Spleen (tissue), 13 donors: ENCODE measurements at places on chromosomes 1 and 21. TPM values are rescaled to one million over a fixed set of nuclear protein-coding genes. Genes with fewer than 3 reads are reported as not detected.

DNA sequence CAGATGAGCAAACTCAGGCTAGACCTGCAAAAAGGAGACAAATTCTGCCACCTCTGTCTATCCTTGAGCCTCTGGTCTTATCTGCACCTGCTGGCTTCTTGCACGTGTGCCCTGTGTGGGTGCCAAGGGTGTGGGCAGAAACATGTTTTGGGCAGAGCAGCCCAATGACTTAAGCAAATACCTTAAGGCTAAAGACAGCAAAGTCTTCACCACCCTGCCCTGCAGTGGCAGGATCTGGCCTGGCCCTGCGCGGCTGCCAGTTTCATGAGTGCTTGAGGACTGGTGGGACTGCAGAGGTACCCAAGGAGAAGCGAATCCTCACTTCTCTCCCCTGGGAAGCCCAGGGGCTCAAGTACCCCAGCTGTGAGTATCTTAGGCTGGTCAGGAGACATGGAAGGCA lies 3.8 kb upstream of the SLC26A9 start:
- DNase-seq = no peak

DNA sequence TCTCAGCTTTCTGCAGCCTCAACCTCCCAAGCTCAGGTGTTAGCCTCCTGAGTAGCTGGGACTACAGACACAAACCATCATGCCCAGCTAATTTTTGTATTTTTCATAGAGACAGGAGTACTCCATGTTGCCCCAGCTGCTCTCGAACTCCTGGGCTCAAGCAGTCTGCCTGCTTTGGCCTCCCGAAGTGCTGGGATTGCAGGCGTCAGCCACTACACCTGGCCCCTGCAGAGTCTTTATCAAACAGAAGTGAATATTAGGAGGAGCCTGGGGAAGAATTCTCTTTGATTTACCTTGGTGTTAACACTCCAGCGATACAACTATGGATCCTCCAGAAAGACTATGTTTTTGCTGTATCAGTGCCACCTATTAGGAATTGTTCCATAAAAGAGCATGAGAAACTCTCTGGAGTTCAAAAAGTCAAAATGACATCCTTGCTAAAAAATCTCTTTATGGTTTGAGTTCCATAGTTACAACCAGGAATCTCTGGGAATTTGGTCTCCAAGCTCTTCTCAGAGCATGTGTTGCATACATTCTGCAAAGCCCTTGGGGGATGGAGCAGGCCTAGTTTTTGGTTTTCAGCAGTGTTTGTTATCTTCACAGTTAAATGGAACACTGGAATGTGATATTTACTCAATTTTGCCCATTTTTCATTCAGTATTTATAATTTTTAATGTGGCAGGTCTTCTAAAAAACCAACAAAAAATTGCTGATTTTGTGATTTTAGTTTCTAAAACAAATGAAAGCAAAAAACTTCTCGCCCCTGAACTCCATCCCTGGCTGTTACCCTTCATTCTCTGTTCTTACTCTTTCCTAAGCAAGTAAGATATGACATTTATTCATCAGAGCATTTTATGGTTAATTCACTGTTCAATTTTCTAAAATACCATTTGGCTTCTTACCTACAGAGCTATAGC lies 77.3 kb downstream of the OLFML2B start:
- no peak for DNase-seq

- peak; percentile 51 for DNase-seq
Measured at GRCh38 chr21:44726826-44727225, 15.5 kb upstream of the TSPEAR start.

The PPM1J gene
- 1.3 TPM for polyA plus RNA-seq

- DNase-seq = no peak
Measured at GRCh38 chr1:65965112-65965996, 172.7 kb downstream of the PDE4B start.

- DNase-seq = no peak
Measured at GRCh38 chr1:204885790-204886189, 15.1 kb downstream of the NFASC start.

The ZNF593OS gene
- polyA plus RNA-seq = 0.43 TPM

The KRTAP7-1 gene
- not detected for polyA plus RNA-seq

GRCh38 chr1:247347477-247348222 lies 16.0 kb upstream of the ZNF496 start:
- no peak for DNase-seq

DNA sequence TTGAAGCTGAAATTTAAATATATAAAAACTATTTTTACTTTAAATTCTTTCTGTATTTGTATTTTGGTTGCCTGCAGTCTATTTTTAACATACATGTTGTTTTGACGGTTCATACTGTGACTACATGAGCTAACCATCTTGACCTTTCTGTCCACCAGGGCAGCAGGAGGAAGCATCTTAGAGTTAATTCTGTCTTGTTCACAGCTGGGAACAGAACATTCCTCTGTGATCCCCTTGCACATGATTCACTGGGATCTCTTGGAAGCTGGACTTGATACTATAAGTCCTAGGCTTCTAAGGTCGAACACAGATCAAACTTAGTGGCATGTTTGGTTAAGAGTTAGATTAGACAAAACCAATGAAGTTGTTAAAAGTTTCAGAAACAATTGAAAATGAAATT lies 99.7 kb downstream of the NFIA start:
- DNase-seq = no peak

GRCh38 chr1:86169625-86170024 lies 13.1 kb upstream of the COL24A1 start:
- no peak for DNase-seq

The LCE3E gene
- not detected for polyA plus RNA-seq

GRCh38 chr1:31101147-31101502 lies 35.6 kb upstream of the PUM1 start:
- no peak for DNase-seq

DNA sequence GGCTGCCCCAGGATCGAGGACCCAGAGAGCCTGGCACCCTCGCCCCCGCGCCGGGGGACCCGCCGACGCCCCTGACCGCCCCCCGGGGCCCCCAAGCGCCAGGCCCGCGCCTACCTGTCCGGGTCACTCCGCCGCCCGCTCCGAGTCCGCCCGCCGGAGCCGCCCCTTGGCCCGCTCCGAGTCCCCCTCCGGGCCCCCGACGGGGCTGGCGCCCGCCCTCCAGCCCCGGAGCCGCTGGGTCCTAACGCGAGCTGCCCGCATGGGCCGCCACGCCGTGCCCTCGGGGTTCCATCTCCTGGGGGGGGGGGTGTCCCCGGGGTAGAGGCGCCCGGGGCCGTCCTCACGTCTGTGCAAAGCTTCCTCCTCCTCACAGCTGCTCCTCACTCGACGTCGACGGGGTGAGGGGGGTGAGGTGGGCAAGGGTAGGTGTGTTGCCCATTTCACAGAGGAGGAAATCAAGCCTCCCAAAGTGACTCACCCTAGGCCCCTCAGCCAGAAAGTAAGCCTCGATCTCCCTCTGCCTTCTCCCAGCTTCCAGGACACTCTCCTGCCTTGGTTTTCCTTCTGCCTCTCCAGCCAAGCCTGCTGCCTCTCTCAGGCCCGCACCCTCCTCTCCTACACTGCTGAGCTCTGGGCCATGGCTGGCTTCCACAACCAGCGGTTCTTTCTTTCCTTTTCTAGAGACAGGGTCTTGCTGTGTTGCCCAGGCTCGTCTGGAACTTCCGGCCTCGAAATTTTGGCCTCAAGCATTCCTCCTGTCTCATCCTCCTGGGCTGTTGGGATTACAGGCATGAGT lies at the start of gene MFAP2:
MFAP2 (minus strand) TSS at position 148 of the 796 bp plus-strand sequence. CDS start 2,347 bp downstream, outside the sequence.
- no peak for DNase-seq

The GPR52 gene
- 0.13 TPM for polyA plus RNA-seq

- no peak for DNase-seq
Measured at GRCh38 chr1:26020941-26021646, 481 bp upstream of the EXTL1 start.

The LCE6A gene
- polyA plus RNA-seq = not detected

The CR2 gene
- polyA plus RNA-seq = 284 TPM

GRCh38 chr21:45872471-45872870 lies 109.1 kb upstream of the COL6A1 start:
- peak; percentile 61 for DNase-seq

- DNase-seq = no peak
Measured at GRCh38 chr1:12162459-12163137, 4.2 kb upstream of the TNFRSF1B start.

The FLG2 gene
- polyA plus RNA-seq = not detected

GRCh38 chr1:36765785-36766300 lies 268.5 kb downstream of the GRIK3 start:
- DNase-seq = peak; percentile 57

- no peak for DNase-seq
Measured at GRCh38 chr1:69921486-69921885, 283.9 kb downstream of the LRRC40 start.

The AKR7A3 gene
- 0.55 TPM for polyA plus RNA-seq

GRCh38 chr1:81021134-81021533 lies 779.6 kb upstream of the ADGRL2 start:
- no peak for DNase-seq

GRCh38 chr1:170836141-170836540 lies 99.2 kb upstream of the MROH9 start:
- no peak for DNase-seq

The FAM177B gene
- 5.5 TPM for polyA plus RNA-seq

GRCh38 chr1:61423643-61424042 lies 301.3 kb downstream of the TM2D1 start:
- no peak for DNase-seq

The CYP4X1 gene
- polyA plus RNA-seq = 0.41 TPM

GRCh38 chr1:17060306-17060749 lies 6.5 kb upstream of the SDHB start:
- no peak for DNase-seq

- DNase-seq = no peak
Measured at GRCh38 chr21:24436236-24436635, 1171.0 kb downstream of the MRPL39 start.

GRCh38 chr21:34737115-34737514 lies 68.3 kb downstream of the CLIC6 start:
- DNase-seq = no peak

The UQCRH gene
- polyA plus RNA-seq = 421 TPM

- DNase-seq = no peak
Measured at GRCh38 chr1:209218981-209219380, 364.5 kb upstream of the CAMK1G start.

The CD160 gene
- polyA plus RNA-seq = 2.2 TPM

DNA sequence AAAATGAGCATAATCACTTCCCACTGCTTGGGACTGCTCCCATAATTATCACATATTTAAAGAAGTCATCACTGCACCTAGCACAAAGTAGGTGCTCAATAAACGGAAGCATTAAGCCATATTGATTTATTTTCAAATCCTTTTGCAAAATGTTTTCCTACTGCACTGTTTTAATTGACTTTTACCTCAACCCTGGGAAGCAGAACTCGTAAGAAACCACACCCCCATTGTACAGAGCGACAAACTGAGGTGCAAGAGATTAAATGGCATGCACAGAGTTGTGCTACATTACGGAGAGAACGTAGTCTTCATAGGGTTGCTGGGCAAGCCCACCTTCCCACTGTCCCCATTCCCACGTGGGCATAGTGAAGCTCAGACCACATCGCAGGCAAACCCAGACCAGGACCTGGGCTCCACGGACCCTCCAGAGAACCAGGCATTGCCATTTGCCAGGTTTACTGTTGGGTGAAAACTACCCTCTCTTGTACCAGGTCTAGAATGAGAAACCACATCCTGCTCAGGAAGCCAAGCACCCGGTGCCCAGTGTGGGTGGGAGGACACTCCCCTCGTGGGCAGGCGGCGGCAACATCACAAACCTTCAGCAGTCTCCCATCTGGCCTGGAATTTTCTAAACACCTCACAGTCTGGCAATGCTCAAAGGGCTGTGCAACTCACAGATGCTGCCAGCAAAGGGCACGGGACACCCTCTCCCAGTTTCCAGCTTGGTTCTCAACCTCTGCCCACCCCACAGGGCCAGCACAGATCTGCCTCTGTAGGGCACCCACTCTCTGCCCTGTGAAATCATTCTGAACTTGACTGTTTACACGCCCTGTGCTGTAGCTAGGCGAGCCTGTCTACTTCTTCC lies 8.2 kb downstream of the IFFO2 start:
- DNase-seq = peak; percentile 89

The ANGPTL1 gene
- polyA plus RNA-seq = 3.5 TPM

GRCh38 chr1:56406821-56407220 lies 172.5 kb downstream of the PLPP3 start:
- DNase-seq = no peak

- DNase-seq = no peak
Measured at GRCh38 chr1:160251011-160251410, 11.3 kb downstream of the DCAF8 start.

GRCh38 chr1:215517441-215517891 lies 49.6 kb upstream of the KCTD3 start:
- DNase-seq = no peak

DNA sequence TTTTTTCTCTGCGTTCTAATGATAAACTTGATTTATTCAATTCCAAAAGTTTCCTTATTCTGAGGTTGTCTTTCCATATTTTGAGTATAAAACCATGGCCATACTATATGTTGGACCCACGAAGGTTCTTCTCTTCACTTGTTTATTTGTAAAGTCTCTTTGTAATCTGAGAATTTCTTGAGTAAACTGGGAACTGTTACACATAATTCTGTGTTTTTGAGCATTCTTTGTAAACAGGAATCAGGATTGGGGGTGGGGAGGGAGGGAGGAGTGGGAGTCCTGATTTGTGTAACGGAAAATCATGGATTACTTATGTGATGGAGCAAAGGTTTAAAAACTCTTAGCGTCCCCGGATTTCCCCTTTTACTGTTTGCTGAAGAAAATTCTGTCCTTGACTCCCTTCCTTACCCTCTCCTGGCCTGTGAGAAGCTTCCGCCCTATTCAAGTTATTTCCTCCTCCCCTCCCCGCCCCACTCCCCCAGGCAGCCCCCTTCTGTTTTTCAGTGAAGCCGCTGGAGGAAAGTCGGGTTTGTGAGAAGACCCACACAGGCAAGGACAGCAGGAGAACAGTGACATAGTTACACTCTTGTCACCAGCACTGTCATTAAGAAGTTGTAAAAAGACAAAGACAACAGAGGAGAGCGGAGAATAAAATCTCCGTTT lies 6.4 kb upstream of the NBPF11 start:
- DNase-seq = no peak

The OPRD1 gene
- not detected for polyA plus RNA-seq

DNA sequence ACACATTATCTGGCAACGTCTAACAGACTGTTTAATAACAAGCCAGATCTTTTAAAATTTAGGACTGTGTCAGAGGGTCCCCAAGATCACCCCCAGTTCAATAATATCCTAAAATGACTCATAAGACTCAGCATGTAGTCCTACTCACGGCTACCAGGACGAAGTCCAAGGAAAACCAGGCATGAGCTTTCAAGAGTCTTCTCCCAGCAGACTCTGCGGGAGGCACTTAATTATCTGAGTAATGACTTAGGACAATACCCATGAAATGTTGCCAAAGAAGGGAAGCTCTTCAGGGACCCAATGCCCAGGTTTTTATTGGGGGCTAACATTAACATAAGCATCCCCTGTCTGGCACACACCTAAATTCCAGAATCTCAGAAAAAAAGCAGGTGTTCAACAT lies 7.0 kb downstream of the HFM1 start:
- DNase-seq = no peak

- DNase-seq = no peak
Measured at GRCh38 chr1:240801442-240801841, 189.5 kb upstream of the GREM2 start.

- DNase-seq = no peak
Measured at GRCh38 chr1:231016966-231017365, 23.1 kb downstream of the FAM89A start.

The UQCRHL gene
- polyA plus RNA-seq = 2.4 TPM

GRCh38 chr1:226466296-226466695 lies 58.4 kb upstream of the PARP1 start:
- DNase-seq = no peak

- DNase-seq = no peak
Measured at GRCh38 chr21:27831177-27831576, 864.3 kb upstream of the ADAMTS5 start.

The LINGO4 gene
- polyA plus RNA-seq = 0.04 TPM
